DND-41 (cell line): ENCODE measurements at places on chromosomes 16 and 17.

DNA sequence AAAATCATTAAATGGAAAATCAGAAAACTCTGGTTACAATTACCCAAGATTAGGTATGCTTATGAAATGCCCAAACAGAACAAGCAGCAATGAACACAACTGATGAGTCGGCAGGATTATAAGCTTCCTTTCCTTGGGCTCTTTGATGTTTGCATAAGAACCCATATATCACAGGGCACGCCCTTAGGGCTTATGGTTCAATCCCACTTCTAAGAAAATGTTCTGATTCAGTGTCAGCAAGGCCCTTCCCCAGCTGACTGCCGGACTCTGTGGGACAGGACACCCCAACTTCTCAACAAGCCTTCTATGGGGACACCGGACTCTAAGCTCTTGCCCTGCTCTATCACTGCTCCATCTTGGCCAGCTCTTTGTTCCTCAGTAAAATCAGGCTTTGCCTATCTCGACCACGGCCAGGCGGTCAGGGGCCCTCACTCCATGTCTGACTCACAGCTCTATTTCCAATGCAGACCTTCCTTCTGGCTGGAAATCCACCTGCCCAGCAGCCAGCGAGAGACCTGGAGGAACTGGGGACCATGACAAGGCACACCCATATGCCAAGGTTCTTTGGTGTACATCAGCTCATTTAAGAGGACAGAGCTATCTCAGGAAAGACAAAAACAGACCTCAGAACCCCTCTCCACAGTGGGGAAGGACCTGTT lies 26.8 kb downstream of the LITAFD start:
- DNase-seq = no peak

DNA sequence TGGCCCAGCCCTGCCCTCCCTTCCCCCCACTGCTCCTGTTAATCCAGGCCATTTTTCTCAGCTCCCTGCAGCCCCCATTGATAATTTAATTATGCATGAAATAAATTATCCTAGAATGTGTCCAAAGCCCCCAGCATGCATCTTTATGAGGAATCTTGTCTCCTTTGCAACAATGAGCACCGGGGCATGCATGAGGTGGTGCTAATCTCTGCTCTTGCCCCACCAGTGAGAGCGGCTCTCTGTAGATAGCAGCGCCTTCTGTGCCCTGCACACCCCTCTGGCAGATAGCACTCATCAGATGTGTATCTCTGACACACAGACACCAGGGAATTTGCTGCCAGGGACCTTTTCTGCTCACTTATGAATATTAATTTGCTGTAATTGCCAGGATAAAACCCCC lies 140.2 kb upstream of the CDC42EP4 start:
- no peak for DNase-seq

- DNase-seq = no peak
These were observed 10.6 kb upstream of the CES3 start for GRCh38 chr16:66950437-66950836.

DNA sequence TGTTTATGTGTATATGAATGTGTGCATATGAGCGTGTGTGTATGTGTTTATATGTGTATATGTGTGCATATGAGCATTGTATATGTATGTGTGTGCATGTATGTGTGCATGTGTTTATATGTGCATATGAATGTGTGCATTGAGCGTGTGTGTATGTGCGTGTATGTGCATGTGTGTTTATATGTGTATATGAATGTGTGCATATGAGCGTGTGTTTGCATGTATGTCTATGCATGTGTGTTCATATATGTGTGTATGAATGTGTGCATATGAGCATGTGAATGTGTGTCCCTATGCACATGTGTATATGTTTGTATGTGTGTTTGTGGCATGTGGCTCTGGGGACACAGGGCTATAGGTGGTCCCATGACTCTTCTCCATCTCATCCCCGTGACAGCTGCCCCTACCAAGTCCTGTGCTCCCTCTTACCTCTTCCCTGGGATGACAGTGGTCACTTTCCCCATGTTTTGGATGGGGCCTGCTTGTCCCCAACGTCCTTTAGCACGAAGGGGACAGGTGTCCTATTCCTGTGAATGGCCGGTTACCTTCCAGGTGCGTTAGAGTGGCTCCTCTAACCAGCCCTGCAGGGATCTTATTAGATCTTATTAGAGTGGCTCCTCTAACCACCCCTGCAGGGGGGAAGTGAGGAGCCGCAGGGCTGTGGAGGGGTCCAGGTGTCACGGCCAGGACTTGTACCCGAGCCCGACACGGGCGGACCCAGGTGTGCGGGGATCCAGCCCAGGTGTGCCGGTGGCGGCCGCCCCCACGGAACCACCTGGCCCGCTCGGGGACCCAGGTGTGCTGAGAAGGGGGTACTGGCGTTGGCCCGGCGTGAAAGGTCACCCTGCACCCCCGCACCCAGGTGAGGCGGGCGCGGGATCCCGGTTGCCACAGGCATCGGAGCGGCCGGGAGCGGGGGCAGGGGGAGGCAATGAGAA lies 105.6 kb downstream of the SEC14L1 start:
- DNase-seq = no peak

GRCh38 chr17:2693561-2694380 lies 17.8 kb downstream of the CLUH start:
- no peak for DNase-seq

DNA sequence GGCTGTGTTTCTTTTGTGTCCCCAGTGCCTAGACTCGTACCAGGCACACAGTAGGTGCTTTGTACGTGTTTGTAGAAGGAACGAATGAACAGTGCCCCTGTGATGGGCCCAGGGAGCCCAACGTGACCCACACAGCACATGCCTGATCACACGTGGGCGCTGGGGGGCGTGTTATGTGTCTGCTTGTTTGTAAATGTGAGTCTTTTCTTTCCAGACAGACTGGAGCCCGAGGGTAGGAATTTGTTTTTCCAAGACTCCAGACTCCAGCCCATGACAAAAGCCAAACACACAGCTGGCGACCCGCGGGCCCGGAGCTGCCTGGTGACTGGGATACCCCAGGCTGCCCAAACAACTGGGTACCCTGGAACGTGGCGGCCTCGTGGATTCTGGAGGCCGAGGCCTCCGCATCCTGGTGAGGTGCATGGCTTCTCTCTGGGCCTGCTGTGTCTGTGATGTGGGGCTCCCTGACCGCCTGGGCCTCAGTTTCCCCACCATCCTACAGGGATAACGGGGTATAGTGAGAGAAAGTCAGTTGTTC lies 14.9 kb upstream of the CBFA2T3 start:
- DNase-seq = no peak

DNA sequence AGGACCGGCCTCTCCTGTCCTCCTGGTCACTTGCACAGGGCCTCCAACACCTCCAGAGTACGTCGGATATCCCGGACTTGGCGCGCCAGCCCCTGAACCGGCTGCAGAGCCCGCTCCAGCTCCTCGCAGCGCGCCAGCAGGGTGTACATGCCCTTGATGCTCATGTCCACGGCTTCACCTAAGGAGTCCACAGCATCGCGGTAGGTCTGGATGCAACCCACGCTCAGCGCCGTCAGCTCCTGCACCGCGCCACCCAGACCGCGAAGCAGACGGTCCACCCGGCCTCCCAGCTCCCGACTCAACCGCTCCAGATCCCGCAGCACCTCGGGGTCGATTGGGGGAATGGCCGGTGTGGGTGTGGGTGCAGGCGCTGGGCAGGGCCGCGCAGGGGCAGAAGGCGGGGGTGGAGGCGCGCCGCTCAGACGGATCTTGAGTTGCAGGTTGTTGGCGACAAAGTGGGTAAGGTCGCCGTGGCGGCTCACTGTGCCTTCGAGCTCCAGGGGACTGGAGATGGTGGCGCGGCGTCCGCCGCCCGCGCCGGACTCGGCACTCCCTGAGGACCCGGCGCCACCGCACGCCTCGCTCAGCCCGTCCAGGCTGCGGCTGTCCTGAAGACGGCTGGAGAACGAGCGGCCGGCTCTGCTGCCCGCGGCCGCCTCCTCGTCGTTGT lies 804 bp downstream of the BORCS6 start:
- DNase-seq = peak; percentile 27

- no peak for DNase-seq
These were observed 90.6 kb upstream of the FBXO47 start for GRCh38 chr17:39057701-39058206.

GRCh38 chr16:73037845-73038570 lies 9.9 kb downstream of the ZFHX3 start:
- no peak for DNase-seq

DNA sequence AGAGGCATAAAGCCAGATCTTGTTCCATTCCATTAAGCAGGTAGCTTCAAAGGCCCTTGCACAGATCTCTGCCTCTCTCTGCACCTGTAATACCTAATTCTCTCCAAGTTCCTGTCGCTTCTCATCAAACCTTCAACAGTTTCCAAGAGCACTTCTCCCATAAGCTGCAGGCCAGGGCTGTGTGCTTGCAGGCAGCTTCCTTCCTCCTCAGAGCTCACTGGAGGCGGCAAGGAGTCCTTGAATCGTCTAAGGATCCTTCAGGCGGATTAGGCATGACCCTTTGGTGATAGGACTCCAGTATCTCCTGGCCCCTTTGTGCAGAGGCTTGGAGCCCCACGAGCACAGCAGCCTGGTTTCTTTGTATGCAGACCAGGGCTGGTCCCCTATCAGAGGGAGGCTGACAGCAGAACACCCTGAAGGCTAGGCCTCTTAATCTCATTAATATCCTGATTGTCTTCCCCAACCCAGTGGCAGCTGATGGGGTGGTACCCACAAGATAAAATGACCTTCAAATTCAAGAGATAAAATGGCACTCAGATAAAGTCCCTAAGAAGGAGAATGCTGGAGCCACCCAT lies 19.8 kb downstream of the HNF1B start:
- DNase-seq = no peak

- no peak for DNase-seq
These were observed 15.8 kb upstream of the UQCRC2 start for GRCh38 chr16:21937336-21937829.
